ENCODE measurements at places on chromosomes 12 and 14. TPM values are rescaled to one million over a fixed set of nuclear protein-coding genes. Genes with fewer than 3 reads are reported as not detected.

Gene BCL11B
- 0.27 TPM for polyA plus RNA-seq

Gene AMN
- 1.0 TPM for polyA plus RNA-seq

Gene FOXJ2
- 21.5 TPM for polyA plus RNA-seq

Gene NRL
- polyA plus RNA-seq, result 2.9 TPM

Gene KCNJ8
- polyA plus RNA-seq, result 26.5 TPM

Gene TAS2R19
- 0.24 TPM for polyA plus RNA-seq

Gene CMA1
- polyA plus RNA-seq, result 2.1 TPM

Gene RBMS2
- 11.2 TPM for polyA plus RNA-seq

Gene POTEM
- polyA plus RNA-seq, result not detected

Gene IL23A
- 0.89 TPM for polyA plus RNA-seq

Gene EGLN3
- polyA plus RNA-seq, result 65.8 TPM

Gene KRT6C
- polyA plus RNA-seq, result not detected

Gene GAPDH
- polyA plus RNA-seq, result 3,231 TPM

Gene CEBPE
- polyA plus RNA-seq, result 0.06 TPM

Gene VDR
- 3.7 TPM for polyA plus RNA-seq

Gene SMCO3
- 0.20 TPM for polyA plus RNA-seq

Gene SRRM4
- polyA plus RNA-seq, result 0.08 TPM

Gene KRT79
- polyA plus RNA-seq, result not detected

Gene NFE2
- 0.34 TPM for polyA plus RNA-seq

Gene FAM177A1
- polyA plus RNA-seq, result 72.6 TPM

Gene GNB3
- polyA plus RNA-seq, result 4.6 TPM

Gene MYH7
- polyA plus RNA-seq, result not detected

Gene GON7
- polyA plus RNA-seq, result 13.0 TPM

Gene PRR4
- 2.0 TPM for polyA plus RNA-seq

Gene BEGAIN
- polyA plus RNA-seq, result 1.8 TPM

Gene NABP2
- 31.0 TPM for polyA plus RNA-seq

Gene GDF11
- 11.0 TPM for polyA plus RNA-seq

Gene PRR13
- polyA plus RNA-seq, result 198 TPM

Measured in urinary bladder (tissue), 4 donors.